Activated CD4-positive, alpha-beta T cell treated with anti-CD3 and anti-CD28 coated beads, Interleukin-2, amount 10 ng/mL, durations not matched to agents 24 days and 14 days (primary cell): ENCODE measurements at places on chromosomes 6 and 20. TPM values are rescaled to one million over a fixed set of nuclear protein-coding genes. Genes with fewer than 3 reads are reported as not detected.

GRCh38 chr6:46932526-46933319 is 11.0 kb upstream of the ADGRF5 start:
- no peaks in the 10 kb centered on the region for H3K27me3 ChIP-seq
- no peaks in the 10 kb centered on the region for H3K36me3 ChIP-seq
- no peak overlapping the region for H3K27ac ChIP-seq
- DNase-seq: no peak
- H3K4me1 ChIP-seq: no peaks in the 10 kb centered on the region

- no peaks in the 10 kb centered on the region for H3K36me3 ChIP-seq
- H3K4me3 ChIP-seq: no peak overlapping the region
- no peak overlapping the region for H3K27ac ChIP-seq
- DNase-seq: no peak
- H3K27me3 ChIP-seq: peaks cover 3% of the 10 kb centered on the region
Measured at GRCh38 chr6:40796260-40797221, 209.4 kb upstream of the LRFN2 start.

Gene HACE1
- total RNA-seq: 18.6 and 21.3 TPM in 2 replicates

DNA sequence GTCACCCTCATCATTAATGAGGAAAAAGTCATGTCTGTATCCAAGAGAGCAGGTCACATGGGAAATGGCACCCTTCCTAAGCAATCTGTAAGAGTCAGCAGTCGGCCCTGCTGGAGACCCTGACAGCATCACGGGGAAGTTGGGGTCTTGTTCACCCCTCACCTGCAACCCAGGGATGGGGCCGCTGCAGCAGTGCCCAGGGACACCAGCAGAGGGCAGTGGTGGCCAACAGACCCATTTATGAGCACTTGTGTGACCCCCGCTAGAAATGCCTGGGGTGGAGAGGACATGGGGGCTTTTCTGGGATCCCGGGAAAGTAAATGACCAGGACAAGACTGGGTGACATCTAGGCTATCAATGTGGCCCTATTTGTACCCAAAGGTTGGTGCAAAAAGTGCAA is 35.9 kb downstream of the ANKRD60 start:
- H3K4me3 ChIP-seq: no peak overlapping the region
- peaks cover 1% of the 10 kb centered on the region for H3K36me3 ChIP-seq
- no peak overlapping the region for H3K27ac ChIP-seq
- DNase-seq: peak; percentile 79
- peaks cover 4% of the 10 kb centered on the region for H3K27me3 ChIP-seq

Gene TTPAL
- total RNA-seq: 22.6 and 23.2 TPM in 2 replicates

GRCh38 chr6:17705778-17706579 is 746 bp downstream of the NUP153 start:
- peaks cover 32% of the 10 kb centered on the region for H3K36me3 ChIP-seq
- H3K27ac ChIP-seq: peak overlapping the region; percentile 95
- DNase-seq: peak; percentile 96

DNA sequence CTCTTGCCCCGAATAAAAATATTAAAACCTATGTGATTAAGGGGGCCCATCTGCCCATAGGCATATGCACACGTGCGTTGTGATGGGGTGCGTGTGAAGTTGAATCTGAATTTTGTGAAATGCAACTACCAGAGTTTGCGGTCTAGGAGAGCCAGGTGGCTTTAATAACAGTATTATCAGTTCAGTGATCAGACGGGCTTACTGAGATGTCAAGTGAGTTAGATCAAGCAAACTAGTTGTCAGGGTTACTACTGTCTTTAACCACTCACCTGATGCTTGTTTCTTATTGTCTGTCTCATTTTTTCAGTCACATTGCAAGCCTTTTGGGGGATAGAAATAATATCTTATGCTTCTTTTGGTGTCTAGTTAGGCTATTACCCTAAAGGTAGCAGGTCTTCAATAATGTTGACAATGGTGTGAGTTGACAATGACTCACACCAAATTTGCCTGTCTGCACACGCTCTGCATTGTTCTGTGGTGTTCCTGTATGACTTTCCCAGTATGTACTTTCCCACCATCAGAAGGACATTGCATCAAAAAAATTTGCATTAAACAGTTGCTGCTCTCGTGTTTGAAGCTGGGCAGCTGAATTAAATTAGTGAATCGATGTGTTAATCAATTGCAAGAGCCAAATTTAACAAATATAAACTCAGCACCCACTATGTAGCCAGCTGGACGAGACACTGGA is 103.1 kb upstream of the NAA20 start:
- no peak overlapping the region for H3K4me3 ChIP-seq
- no peak overlapping the region for H3K27ac ChIP-seq
- H3K27me3 ChIP-seq: no peaks in the 10 kb centered on the region
- no peaks in the 10 kb centered on the region for H3K4me1 ChIP-seq
- no peaks in the 10 kb centered on the region for H3K36me3 ChIP-seq
